Activated CD4-positive, alpha-beta T cell treated with anti-CD3 and anti-CD28 coated beads for 1 hour (primary cell): ENCODE measurements at places on chromosomes 11 and 22.
A peak's percentile ranks its signal among the peaks of the same experiment; 100 is the strongest.

DNA sequence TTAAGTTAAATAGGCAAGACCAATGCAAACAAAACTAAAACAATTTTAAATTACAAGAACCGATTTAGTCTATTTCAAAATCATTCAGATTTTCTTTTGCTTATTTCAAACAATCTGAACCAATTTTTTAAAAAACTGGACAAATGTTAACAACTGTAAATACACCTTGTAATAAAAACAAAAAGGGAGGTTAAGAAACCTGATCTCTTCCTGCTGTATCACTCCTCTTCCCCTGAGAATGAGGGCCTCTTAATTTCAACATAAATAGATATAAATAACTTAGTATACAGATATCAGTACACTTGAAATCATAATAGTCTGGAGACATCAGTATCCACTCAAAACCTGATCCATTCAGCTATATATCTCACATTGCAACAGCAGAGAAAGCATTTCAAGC, 346.6 kb downstream of the TTC28 start:
- no peak for DNase-seq

- no peak for DNase-seq
Observed at GRCh38 chr22:36300396-36301212, 47.7 kb downstream of the APOL1 start.

DNA sequence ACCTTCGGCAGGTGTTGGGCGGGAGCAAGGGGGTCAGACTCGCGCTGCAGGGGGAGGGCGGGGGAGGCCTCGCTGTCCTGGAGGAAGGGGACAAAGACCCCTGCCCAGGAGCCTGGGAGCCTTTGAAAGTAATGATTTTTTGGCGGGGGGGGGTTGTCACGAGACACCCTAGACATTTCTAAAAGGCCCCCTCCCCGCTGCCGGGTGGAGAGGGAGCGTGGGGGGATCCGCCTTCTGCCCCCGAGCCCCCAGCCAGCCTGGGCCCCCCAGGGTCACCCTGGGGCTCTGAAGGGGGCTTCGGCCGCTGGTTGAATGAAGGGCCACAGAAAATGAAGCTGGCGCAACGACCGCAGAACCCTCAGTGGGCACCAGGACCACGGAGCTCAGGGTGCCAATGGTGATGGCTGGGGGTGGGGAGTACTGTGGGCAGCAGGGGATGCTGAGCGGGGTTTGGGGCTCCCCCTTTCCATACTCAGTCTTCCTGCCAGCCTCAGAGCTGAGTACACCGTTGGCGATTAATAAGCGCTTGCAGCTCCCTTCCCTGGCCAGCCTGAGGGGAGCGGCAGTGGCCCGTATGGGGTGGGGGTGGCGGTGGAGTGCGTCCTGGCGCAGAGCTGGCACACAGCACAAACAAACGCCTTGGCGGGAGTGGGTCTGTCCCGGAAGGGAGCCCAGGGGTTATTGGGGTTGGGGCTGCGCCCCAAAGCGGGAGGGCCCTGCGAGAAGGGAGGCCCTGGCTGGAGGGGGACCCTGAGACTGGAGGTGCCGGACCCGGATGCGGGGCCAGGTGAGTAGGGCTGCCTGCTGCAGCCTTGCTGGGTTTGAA, 1.2 kb upstream of the DUSP8 start:
- DNase-seq = peak; percentile 25

DNA sequence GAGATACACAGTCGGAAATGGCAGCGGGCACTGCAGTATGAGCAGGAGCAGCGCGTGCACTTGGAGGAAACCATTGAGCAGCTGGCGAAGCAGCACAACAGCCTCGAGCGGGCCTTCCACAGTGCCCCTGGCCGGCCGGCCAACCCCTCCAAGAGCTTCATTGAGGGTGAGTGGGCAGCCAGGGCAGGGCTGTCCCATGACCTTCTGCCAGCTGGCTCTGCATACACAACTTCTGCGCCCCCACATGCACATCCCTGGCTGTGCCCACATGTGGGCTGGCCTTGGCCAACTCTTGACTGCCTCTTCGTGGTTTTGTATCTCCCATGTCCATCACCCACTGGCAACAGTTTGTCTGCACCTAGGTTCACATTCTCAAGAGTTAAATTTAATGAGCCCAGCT, 81.1 kb downstream of the MORC2 start:
- no peak for DNase-seq

- peak; percentile 26 for DNase-seq
Observed at GRCh38 chr11:20156876-20157613, 3.2 kb downstream of the DBX1 start.

DNA sequence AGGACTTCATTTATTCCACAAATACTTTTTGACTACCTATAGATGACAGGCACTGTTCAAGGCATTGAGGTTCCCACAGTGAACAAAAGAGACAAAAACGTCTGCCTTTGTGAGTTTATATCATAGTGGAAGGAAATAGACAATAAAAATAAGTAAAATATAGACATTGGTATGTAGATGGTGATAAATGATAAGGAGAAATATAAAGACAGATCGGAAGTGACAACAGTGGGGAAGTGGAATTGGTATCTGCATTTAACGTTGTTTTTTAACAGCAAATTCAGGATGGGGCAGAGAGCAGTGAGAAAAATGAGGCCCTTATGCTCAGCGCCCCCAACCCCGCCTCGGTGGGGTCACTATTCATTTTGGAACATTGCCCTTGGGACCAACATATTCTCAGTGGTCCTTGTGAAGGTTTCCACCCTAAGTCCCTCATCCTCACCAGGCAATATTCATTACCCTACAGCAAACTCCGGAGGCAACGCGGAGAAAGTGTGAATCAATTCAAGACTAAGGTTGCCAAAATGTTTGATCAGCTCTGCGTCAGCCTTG, 627 bp upstream of the PEX26 start:
- no peak for DNase-seq

GRCh38 chr22:19766511-19767426, 6.2 kb downstream of the TBX1 start:
- DNase-seq = peak; percentile 34

- DNase-seq = no peak
Observed at GRCh38 chr11:115869780-115870431, 365.7 kb upstream of the CADM1 start.
